ENCODE measurements at places on chromosomes 5 and 9. TPM values are rescaled to one million over a fixed set of nuclear protein-coding genes. Genes with fewer than 3 reads are reported as not detected.

Gene LCN9
- polyA plus RNA-seq: not detected

Gene C9orf50
- polyA plus RNA-seq: not detected

DNA sequence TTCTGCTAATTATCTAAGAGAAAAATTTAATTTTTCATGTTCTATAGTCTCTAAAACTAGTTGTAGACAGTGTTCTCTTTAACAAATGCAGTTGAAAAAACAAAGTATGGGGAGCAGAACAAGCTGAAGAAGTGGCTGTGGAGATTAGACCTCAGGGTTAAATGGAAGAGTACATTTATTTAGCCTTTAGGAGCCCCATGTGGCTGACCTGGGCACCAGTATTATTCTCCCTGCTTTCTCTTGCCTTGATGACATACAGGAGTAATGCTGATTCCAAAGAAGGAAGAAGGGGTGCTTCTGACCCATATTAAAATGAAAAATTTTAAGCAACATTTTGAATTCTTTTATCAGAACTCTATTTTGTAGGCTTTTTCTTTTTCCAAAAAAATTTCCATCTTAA is 312.3 kb upstream of the RIOK2 start:
- DNase-seq: no peak

GRCh38 chr5:149680810-149681221 is 49.3 kb upstream of the PPARGC1B start:
- DNase-seq: no peak

GRCh38 chr5:148799737-148800527 is 26.5 kb upstream of the ADRB2 start:
- DNase-seq: no peak

- DNase-seq: no peak
These were observed 54.1 kb downstream of the ABLIM3 start for GRCh38 chr5:149195337-149195887.

DNA sequence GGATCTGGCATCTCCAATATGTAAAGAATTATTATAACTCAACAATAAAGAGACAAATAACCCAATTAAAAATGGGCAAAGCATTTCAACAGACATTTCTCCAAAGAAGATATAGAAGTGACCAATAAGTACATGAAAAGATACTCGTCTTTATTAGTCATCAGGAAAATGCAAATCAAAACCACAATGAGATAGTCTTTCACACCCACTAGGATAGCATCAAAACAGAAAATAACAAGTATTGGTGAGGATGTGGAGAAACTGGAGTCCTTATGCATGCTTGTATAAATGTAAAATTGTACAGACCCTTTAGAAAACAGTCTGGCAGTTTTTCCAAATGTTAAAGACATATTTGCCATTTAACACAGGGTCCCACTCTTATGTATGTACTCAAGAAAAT is 39.1 kb upstream of the ITGA1 start:
- DNase-seq: no peak

GRCh38 chr5:68644971-68645370 is 429.4 kb downstream of the PIK3R1 start:
- DNase-seq: no peak

Data from muscle of back (tissue), 13 donors.